ENCODE measurements at places on chromosomes 3 and 15.

- DNase-seq, result no peak
Measured at GRCh38 chr3:11601446-11602238, 42.1 kb downstream of the VGLL4 start.

DNA sequence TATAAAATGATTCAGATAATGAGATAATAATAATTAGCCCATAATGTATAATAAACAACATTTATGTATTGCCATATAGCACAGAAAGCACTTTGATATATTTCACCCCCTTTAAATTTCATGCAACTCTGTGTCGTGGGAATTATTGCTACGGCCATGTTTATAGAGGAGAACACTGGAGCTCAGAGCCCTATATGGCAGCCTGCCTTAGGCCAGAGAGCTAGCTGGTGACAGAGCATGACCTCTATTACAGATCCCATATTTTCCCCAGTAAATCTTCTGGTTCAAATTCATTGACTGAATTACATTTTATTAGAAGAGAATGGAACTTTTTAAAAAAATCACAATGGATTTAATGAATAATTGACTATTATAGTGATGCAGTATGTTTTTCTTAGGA, 25.0 kb downstream of the USP13 start:
- DNase-seq, result no peak

DNA sequence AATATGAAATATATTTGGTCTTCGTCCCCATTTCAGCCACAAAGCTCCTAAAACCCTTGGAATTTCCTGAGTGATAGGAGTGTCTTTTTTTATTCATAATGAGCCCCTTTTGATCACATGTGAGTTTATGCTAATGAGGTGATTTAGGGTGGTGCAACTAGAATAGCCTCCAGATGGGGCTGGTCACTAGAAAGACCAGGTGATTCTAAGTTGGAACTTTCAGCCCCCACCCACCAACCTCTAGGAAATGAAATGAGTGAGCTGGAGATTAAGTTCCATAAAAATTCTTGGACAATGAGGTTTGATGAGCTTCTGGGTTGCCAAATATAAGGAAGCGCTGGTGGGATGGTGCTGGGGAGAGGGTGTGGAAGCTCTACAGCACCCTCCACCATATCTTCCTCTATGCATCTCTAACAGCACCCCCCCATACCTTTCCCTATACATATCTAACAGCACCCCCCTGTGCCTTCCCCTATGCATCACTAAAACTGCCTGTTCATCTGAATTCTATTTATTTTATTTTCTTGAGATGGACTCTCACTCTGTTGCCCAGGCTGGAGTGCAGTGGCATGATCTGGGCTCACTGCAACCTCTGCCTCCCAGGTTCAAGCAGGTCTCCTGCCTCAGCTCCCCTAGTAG, 2.1 kb upstream of the SMCO1 start:
- DNase-seq, result no peak

- DNase-seq, result no peak
Measured at GRCh38 chr15:36826948-36827347, 247.5 kb downstream of the CDIN1 start.

GRCh38 chr3:20007960-20008359, 4.1 kb downstream of the PP2D1 start:
- no peak for DNase-seq

DNA sequence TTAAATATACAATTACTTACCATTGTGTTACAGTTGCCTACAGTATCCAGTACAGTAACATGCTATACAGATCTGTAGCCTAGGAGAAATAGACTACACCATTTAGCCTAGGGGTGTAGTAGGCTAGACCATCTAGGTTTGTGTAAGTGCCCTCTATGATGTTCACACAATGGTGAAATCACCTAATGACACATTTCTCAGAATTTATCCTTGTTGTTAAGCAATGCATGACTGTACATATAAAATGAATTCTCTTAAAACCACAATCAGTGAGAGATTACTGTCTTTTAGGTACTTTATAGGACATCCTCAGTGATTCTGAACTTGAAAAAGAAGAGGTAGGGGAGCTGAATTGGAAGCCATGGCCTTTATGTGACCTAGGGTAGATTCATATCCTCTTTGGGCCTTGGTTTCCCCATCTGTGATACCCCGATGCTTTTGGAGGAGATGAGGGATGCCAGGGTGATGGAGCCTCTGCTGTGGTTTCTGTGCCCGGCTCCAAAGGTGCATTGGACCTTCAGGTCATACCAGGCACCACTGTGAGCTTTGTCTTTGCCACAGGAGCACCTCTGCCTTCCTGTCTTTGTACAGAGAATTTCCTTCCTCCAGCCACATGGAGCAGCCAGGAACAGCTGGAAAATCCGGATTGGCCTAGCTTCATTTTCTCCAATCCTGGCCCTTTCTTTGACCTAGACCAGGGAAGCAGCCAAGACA, 51.9 kb upstream of the FLNB start:
- no peak for DNase-seq

DNA sequence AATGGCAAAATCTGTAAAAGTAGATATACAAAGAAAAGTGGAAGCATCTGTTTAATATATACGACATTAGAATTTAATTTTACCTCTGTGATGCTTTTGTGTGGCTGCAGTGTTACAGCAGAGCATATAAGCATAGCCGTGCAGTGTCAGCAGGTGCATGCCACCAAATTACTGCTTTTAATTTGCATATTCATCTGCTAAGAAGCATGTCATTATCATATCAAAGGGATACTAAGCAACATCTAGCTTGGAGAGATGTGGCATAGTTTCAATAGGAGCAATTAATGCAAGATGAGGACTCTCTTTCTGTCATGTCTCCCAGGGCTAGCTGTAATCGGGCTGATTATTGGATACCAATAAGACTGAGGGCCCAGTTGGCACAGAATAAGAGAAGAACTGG, 214.4 kb upstream of the SOX2 start:
- DNase-seq, result no peak

GRCh38 chr3:117322866-117323265, 613.3 kb downstream of the TUSC7 start:
- no peak for DNase-seq

DNA sequence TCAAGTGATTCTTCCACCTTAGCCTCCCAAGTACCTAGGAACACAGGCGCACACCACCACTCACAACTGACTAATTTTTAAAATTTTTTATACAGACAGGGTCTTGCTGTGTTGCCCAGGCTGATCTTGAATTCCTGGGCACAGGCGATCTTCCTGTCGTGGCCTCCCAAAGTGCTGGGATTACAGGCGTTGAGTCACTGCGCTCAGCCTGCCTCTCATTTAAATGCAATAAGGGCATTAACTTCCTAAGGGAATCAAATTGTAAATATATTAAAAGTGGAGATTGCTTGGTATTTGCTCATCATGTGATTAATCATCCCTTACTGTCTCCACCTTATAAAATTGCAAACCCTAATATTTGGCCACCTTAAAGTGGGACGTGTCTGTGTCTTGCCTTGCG, 65.2 kb downstream of the PGPEP1L start:
- no peak for DNase-seq

GRCh38 chr3:129121016-129121791, 400 bp downstream of the RAB43 start:
- no peak for DNase-seq

DNA sequence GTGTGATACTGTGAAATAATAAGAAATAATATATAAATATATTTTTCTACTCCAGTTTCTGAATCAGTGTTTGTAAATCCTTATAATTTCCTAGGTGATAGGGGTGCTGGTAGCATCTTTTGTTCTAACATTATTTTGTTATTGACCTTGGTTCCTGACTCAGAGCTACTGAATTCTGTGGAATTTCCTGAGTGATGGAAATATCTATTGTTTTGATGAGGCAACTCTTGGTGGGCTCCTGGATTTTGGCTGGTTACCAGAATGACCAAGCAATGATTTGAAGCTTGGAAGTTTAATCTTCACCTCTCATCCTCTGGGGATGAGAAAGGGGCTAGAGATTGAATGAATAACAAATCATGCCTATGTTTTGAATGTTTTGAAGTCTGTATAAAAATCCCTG, 377.3 kb downstream of the LPP start:
- no peak for DNase-seq

GRCh38 chr15:39154776-39155175, 426.1 kb upstream of the THBS1 start:
- no peak for DNase-seq

DNA sequence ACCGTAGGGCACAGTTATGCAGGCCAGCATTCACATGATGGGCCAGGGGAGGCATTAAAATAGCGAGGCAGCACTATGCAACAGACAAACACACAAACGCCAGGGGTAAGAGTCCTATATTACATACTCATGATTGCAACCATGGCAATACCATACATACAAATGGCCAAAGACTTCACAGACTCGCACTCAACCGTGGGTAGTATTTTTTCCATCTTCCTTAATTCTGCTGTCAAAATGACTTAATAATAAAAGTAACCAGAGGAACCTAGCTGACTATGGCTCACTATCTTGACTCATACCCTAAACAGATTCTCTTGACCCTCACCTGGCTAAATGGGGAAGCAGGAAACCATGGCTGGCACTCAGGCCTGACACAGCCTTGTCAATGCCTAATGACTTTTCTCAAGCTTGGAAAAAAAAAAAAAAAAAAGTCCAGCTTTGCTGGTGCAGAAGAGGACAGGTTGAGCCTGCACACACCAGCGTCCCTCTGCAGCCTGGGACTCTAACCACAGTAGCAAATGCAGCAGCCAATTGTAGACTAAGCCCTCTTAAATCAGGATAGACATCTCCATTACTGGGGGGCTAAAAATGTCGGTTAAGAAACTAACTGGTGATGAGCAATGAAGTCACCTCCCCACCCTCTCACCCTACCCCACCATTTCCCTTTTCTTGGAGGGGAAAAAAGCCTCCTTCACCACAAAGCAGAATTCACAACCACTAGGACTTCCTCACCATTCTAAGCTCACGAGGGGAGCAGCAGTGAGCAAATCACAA, 23.1 kb downstream of the CCDC12 start:
- DNase-seq, result no peak

GRCh38 chr3:196631682-196632045, 7.8 kb upstream of the NRROS start:
- DNase-seq, result no peak

Measured in stimulated activated CD8-positive, alpha-beta memory T cell treated with anti-CD3 and anti-CD28 coated beads, Interleukin-15, amount 100 ng/mL, for 24 hours (primary cell).